NCI-H2227 treated with DMSO at 0.1 percent for 48 hours (cell line): ENCODE measurements at places on chromosomes 2 and 18.

GRCh38 chr2:10160203-10160955 is 37.8 kb downstream of the RRM2 start:
- DNase-seq = no peak

- DNase-seq = no peak
Observed at GRCh38 chr2:39715095-39715494, 49.4 kb downstream of the TMEM178A start.

DNA sequence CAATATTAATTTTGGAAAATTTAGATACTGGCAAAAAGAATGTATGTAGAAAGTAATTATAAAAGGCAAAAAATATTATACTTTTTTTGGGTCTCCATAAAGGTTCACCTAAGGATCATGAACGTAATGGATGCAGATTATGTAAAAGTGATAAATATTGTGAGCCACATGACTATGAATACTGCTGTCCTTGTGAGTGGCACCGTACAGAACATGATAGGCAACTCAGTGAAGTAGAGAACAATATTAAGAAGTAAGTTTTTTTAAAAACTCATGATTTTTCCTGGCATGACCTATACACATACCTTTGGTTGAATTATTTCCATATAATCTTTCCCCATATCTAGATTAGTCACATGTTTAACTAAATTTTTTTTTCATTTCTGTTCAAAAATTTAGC is 18.6 kb downstream of the GEN1 start:
- no peak for DNase-seq

DNA sequence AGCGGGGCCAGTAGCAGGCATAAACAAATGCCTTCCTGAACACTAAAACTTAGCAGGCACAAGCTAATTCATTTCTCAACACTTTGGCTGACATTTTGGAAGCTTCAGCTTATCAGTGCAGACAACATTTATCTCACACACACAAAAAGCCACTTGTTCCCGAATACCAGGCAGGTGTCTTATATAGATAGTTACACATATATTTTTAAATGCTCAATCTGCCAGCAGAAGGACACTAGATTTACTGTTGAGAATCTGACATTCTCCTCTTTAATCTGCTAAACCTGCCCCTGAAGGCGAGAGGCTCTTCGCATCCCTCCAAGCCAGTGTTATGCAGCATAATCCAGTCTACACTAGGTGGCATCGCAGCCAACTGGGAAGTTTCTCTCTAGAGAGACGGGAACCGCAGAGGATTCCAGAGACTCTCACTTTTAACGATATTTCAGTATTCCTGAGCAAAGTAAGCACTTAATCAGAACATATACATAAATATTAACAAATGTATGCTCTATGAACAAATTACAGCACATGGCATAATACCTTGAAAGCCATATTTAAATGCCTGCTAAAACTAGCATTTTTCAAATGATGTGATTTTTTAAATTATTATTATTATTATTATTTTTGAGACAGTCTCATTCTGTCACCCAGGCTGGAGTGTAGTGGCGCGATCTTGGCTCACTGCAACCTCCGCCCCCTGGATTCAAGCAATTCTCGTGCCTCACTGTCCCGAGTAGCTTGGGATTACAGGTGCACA is 90.2 kb upstream of the SCG2 start:
- DNase-seq = peak; percentile 69

GRCh38 chr2:139864821-139865302 is 1084.7 kb upstream of the NXPH2 start:
- DNase-seq = no peak

DNA sequence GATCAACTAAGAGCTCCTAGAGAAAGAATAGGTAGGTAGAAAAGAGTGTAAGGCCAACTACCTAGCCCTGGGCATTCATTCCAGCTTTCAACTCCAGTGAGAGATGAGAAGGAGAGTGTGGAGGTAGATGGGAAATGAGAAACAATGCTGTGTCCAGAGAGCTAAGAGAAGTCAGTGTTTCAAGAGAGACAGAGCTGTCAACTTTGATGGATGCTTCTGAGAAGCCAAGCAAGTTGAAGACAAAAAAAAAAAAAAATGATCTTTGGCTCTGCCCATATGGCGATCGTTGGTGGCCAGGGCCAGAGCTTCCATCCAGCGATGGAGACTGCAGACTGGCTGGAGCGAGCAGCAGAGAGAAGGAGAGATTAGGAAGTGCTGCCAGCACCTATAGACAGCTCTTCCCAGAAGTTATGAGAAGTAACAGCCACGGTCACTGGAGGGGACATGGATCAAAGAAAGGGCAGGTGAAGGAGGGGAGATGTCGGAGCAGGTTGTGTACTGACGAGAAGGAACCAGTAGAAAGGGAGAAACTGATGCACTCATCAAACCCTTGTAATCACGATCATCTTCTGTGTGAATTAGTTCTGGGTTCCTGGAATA is 112.4 kb upstream of the PPP1CB start:
- DNase-seq = no peak

GRCh38 chr2:207768866-207769596 is 675 bp downstream of the FZD5 start:
- DNase-seq = peak; percentile 58

DNA sequence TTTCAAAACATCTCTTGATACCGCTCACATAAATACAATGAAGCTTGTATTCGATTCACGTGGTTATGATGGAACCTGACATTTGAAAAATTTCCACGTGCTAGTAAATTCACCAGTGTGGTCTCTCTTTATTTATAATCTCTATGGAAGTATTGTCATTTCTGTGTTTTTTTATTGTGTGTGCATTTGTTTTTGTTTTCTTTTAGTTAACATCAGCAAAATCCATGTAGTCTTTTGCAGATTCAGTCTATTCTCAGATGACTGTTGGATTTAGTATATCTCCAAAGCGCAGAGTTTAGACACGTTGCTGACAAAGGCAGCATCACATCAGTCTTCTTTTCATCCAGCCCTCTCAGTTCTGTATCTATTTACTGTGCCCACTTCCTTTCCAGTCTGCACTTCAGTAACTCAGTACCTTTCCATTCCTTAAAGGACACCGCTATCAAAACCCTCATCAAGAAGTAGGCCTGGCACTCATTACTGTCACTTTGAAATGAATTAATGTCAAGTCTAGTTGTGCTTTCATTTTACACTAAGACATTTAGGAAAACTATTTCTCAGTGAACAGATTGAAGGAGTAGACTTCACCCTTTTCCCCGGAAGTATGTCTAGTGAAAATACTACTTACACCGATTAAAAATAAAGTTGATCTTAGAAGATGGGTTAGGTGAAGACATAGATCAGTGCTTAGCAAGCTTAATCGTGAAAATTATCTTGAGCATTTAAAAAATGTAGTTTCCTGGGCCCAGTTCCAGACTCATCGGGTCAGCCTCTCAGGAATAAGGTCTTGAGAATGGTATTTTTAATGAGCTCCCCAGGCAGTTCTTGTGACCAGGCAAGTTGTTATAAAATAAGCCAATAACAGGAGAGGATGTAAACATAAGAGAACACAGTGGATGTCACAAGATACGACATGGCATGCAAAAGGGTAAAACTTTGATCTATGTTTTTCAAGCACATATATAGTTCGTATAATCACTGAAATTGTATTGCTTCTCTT is 506.8 kb upstream of the ZEB2 start:
- no peak for DNase-seq

GRCh38 chr2:100580367-100581276 is 17.8 kb downstream of the PDCL3 start:
- DNase-seq = no peak

DNA sequence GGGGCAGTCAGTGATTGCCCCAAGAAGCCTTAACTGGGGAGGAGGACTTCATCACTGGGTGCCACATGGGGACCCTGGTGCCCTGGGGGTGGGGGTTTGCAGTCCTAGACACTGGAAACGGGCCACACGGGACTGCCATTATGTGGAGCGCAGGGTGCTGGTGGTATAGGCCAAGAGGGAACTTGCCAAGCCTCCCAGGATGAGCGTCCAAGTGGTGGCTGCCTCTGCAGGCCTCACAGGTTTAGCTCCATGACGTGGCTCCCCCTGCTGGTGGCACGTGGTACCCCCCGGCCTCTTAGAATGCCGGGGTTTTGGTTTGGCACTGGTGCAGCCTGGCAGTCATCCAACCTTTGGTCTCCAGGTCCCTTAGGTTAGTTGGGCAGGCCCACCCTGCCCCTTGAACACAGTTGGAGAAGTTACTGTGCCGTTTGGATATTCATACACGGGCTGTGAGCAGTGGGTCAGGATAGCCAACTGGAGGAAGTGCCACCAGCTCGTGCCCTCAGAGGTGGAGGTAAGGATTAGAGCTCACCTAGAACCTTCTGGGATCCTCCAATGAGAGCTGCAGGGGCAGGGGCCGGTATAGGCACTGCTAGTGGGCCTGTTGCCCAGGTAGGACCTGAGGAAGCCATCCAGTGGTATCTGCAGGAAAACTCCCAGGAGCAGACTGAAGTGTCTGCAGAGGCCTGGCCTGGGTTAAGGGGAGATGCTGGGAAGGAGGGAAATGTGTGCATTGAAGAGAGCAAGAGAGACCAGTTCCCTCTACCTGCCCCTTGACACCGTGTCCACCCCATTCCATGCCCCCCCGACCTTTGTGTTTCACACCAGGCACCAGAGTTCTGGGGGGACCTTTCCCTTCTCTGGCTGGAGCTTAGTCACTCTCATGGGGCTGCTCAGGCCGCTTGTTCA is 5.7 kb downstream of the PTMA start:
- DNase-seq = peak; percentile 65

DNA sequence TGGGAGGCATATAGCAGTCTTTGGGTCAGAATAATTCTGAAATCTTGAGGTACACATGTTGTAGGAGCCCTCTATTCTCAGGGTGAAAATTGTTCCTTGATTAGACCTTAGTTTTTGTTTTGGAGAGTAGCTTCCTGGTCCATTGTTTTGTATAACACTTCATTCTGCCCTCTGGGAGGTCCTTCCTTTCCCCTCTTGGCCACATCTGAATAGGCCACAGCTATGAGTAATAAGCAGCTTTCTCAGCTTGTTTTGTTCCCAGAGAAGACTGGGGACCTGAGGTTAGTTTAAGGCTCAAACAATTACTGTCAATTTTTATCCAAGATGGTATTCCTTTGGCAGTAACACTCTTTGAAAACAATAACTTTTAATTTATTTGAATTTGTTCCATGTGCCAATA is 72.6 kb upstream of the NOL4 start:
- no peak for DNase-seq
